Suppressor macrophage (primary cell): ENCODE measurements at places on chromosomes 7 and 10.

DNA sequence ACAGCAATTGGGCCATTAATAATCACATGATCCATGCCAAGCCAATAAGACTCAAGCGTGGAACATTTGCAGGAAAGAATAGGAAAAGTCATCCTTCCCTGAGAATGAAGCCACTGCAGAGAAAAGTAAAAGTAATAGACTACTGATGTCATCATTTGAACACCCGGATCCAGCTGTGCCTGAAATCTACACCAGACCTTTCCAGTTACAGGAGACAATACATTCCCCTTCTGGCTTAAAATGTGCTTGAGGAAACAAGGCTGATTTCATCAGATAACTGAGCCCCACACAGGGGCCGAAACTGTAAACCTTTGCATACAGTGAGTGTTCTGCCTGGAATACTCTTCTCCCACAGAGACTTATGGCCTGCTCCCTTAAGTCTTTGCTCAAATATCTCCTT, 232.8 kb downstream of the KCNMA1 start:
- DNase-seq, result no peak

DNA sequence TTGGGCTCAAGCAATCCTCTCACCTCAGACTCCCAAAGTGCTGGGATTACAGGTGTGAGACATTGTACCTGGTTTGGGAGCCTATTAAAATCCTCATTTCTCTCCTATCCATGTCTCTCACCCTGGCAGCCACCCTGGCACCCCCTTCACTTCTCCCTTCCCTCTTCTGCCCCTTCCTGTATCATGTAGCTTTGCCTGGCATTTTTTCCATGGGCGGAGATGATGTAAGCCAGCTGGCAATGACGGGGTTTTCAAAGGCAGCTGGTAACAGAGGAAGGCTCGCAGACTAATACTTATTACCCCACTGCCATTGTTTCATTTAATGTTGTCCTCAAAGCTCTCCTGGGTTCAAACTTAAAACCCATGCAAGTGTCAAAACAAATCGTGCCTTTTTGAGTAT, 61.9 kb downstream of the RGS10 start:
- no peak for DNase-seq

DNA sequence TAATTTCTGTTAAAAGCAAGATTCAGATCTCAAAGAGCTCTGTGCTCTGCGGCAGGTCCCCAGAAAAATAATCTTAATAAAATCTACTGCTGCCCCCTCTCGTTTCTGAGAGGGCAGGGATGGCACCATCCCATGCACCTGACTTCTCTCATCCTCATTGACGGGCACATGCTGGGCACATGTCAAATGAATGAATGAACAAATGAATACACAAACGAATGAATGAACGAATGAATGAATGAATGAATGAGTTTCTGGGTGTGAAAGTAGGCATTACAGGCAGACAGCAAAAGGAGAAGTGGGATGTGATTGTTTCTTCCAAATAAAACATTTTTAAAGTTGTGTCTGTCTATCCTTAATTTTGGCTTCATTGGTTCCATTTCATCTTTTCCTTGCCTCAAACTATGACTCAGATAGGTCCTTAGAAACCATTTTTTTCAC, 398.1 kb upstream of the PRKCQ start:
- no peak for DNase-seq

- DNase-seq, result no peak
Measured at GRCh38 chr7:102117743-102118142, 168.9 kb upstream of the SH2B2 start.
